Natural killer cell treated with Interleukin-12 subunit alpha and Interleukin-12 subunit beta and Interleukin-15 and Interleukin-18, amount 100 ng/mL, for 72 hours (primary cell): ENCODE measurements at places on chromosomes 4 and X. TPM values are rescaled to one million over a fixed set of nuclear protein-coding genes. Genes with fewer than 3 reads are reported as not detected.

DNA sequence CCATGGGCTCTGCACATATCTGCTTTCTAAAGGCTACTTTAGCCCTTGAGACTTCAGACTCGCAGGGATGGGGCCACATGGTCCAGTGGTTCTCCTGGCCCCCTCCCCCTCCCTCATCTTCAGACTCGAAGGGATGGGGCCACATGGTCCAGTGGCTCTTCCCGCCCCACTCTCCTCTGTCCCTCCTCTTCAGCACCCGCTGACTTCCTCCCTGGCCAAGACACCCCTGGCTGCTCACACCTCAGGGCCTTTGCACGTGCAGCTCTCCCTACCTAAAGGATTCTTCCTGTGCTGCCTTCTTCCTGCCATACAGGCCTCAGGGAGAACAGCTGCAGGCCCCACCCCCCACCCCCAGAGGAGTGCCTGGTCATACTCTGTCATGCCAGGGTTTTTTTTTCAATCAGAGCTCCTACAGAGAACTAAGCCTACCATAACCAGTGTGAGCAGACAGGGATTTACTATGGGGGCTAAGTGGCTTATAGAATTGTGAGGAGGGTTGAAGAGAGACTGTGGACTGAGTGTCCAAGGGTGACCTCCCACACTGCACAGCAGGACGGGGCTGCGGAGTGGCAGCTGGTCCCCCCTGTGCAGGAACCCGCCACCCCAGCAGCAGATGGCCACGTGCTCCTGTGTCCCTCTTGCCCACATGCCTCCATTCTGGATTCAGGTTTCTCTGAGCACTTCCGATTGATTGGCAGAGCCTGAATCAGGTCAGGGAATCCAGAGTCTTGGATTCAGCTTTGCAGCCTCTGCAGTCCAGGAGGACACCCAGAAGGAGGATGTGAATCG, 6.1 kb upstream of the SPON2 start:
- H3K27ac ChIP-seq = no peak overlapping the region
- H3K27me3 ChIP-seq = peaks cover 6% of the 10 kb centered on the region
- H3K4me3 ChIP-seq = peak overlapping the region; percentile 33

- DNase-seq = no peak
- peaks cover 9% of the 10 kb centered on the region for H3K27me3 ChIP-seq
- H3K4me3 ChIP-seq = no peak overlapping the region
- H3K36me3 ChIP-seq = no peaks in the 10 kb centered on the region
- H3K27ac ChIP-seq = no peak overlapping the region
These were observed 19.1 kb upstream of the ARX start for GRCh38 chrX:25034889-25035288.

GRCh38 chrX:73478961-73479360, 32.1 kb downstream of the CDX4 start:
- H3K4me3 ChIP-seq = no peak overlapping the region
- DNase-seq = no peak
- H3K27me3 ChIP-seq = no peaks in the 10 kb centered on the region
- H3K27ac ChIP-seq = no peak overlapping the region
- peaks cover 22% of the 10 kb centered on the region for H3K36me3 ChIP-seq
- H3K4me1 ChIP-seq = no peaks in the 10 kb centered on the region

GRCh38 chr4:172772781-172773180, 395.8 kb upstream of the GALNT7 start:
- no peak overlapping the region for H3K4me3 ChIP-seq
- no peaks in the 10 kb centered on the region for H3K27me3 ChIP-seq
- no peak overlapping the region for H3K27ac ChIP-seq
- H3K4me1 ChIP-seq = no peaks in the 10 kb centered on the region
- H3K36me3 ChIP-seq = no peaks in the 10 kb centered on the region

DNA sequence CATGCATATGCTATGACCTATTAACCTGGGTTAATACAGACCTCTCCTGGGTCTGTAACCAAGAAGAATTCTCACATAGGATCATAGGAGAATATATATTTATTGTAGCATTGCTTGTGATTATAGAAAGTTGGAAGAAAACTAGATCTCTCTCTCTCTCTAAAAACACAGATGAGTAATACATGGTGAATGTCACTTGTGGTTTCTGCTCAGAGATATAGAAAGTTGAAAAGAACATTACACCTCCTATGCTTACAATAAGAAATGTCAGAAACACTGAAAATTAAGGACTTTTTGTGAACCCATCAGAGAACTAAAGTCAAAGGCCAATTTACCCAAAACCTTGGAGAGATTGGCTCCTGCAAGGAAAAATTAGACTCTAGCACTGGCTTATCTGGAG, 1389.5 kb downstream of the FAM133A start:
- no peaks in the 10 kb centered on the region for H3K4me1 ChIP-seq
- H3K27ac ChIP-seq = no peak overlapping the region
- no peaks in the 10 kb centered on the region for H3K27me3 ChIP-seq
- no peak for DNase-seq
- H3K4me3 ChIP-seq = no peak overlapping the region

Gene RPS6KA3
- total RNA-seq = 82.4 TPM

Gene SHROOM4
- total RNA-seq = not detected
